ENCODE measurements at places on chromosomes 5 and 9. TPM values are rescaled to one million over a fixed set of nuclear protein-coding genes. Genes with fewer than 3 reads are reported as not detected.

Gene SPINK6
- total RNA-seq: not detected

DNA sequence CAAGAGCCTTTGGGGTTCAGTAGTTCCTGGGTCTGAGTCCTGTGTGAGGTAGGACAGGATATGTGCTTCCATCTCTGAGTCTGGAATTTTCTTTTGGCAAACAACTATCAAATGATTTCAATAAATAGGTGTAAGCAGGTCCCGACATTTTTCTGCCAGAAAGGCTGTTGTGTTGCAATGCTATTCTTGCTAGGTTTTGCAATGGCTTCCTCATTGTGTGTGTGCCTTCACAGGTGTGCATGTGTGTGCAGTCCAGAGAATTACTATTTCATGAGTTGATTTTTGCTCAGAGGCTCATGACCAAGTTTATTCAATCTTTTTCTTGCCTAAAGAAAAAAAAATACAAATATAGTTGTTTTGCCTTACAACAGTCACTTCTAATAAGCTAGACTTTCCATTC lies 64.5 kb upstream of the FRRS1L start:
- no peak overlapping the region for H3K27ac ChIP-seq
- no peak overlapping the region for H3K4me3 ChIP-seq
- no peaks in the 10 kb centered on the region for H3K27me3 ChIP-seq
- DNase-seq: no peak

GRCh38 chr9:30459156-30459555 lies 1925.3 kb upstream of the ACO1 start:
- DNase-seq: no peak
- H3K4me1 ChIP-seq: no peaks in the 10 kb centered on the region
- H3K4me3 ChIP-seq: no peak overlapping the region
- H3K36me3 ChIP-seq: no peaks in the 10 kb centered on the region
- H3K27ac ChIP-seq: no peak overlapping the region

DNA sequence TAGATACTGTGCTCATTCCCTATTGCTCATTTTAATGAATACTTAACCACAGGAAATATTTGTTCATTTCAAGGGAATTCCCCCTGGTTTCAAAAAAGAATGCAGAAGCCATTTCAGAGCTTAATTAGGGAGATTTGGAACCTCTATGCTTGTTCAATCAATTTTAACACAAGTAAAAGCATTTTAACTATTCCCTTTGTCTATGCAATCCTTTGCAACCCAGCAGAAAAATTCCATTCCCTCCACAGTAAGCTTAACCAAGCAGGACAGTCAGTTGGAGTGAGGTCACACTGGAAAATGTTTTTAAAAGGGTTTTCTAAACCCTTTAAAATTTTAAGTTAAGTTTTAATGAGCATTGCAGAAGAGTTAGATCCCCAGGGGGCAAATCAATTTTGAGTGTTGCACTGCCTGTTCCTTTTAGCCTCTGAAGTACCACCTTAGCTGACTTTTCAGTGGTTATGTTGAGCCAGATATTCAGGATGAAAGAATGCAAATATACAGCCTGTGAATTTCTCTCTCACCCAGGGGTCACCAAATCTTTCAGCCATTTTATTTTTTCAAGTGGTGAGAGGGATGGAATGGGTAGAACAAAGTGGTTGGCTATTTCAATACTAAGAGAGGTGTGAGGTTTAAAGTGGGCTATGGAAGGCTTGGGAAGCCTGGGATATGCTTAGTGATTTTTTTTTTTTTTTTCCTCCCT lies 356.2 kb upstream of the NUDT12 start:
- H3K36me3 ChIP-seq: no peaks in the 10 kb centered on the region
- DNase-seq: no peak
- no peaks in the 10 kb centered on the region for H3K4me1 ChIP-seq
- no peaks in the 10 kb centered on the region for H3K27me3 ChIP-seq

Gene SAXO1
- not detected for total RNA-seq

Gene TRIM32
- total RNA-seq: 12.2 TPM

Gene GAPT
- not detected for total RNA-seq

Gene PKD2L2
- not detected for total RNA-seq
